ENCODE measurements at places on chromosomes 2 and 18.

- no peak for DNase-seq
Observed at GRCh38 chr2:136132825-136133155, 14.8 kb upstream of the CXCR4 start.

DNA sequence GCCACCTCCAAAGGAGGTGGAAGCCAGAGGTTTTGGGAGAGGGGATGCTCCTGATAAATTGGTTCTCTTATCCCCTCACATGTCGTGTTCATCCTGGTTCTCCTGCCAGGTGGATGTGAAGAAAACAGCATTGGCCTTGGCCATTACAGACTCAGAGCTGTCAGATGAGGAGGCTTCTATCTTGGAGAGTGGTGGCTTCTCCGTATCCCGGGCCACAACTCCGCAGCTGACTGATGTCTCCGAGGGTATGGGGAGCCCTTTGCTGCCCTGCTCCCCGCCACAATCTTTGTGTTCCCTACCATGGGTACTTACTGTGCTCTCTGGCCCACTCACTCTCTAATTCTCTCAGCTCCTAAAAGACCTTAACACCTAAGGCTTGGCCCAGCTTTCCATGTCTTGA lies 3.5 kb downstream of the RETREG2 start:
- DNase-seq, result no peak

DNA sequence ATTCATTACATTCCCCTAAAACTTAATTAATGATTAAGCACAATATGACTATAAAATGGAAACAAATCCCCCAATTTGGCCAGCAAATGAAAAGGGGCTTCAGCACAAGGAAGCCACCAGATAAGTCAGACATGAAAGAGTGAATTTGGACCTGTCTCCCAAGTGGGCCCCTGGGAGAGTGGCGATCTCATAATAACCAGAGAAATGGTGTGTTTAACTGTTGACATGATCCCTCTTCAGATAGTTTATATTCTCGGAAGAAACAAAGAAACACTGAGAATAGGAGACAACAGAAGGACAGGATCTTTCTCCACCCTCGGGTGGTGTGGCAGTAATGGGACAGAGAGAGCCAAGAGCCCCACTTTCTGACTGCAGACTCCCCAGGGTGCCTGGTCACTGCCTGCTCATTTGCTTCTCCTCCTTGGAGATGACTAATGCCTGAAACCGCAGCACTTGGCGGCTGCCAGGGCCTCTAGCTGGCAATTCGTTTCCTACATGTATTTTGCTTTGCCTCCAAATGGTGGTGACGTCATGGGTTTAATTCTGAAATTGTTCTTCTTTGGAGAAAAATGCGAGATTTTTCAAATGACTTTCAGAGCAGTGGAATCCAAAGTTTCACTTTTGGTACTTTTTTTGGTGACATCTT lies 46.4 kb upstream of the SPP2 start:
- peak; percentile 1 for DNase-seq

DNA sequence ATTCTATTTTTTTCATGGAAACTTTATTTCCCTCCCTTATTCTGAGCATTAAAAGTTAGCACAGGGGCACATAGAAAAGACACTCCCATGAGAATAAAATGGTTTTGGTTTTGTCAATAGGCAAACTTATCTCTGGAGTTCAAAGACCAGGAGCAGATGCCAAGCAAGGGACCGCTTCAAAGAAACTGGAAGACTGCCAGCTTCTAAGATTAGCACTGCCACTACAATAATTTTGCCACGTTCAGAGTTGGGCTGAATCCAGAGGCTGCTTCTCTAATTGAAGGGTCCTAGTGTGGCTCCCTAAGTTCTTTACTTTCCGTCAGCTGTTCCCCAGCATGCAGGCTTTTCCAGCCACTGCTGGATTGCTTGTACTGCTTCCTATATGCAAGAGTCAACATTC lies 681.0 kb upstream of the GCFC2 start:
- DNase-seq, result peak; percentile 35

GRCh38 chr2:83615511-83615910 lies 843.6 kb downstream of the SUCLG1 start:
- DNase-seq, result no peak

GRCh38 chr2:164717000-164717803 lies 95.9 kb upstream of the GRB14 start:
- DNase-seq, result no peak

DNA sequence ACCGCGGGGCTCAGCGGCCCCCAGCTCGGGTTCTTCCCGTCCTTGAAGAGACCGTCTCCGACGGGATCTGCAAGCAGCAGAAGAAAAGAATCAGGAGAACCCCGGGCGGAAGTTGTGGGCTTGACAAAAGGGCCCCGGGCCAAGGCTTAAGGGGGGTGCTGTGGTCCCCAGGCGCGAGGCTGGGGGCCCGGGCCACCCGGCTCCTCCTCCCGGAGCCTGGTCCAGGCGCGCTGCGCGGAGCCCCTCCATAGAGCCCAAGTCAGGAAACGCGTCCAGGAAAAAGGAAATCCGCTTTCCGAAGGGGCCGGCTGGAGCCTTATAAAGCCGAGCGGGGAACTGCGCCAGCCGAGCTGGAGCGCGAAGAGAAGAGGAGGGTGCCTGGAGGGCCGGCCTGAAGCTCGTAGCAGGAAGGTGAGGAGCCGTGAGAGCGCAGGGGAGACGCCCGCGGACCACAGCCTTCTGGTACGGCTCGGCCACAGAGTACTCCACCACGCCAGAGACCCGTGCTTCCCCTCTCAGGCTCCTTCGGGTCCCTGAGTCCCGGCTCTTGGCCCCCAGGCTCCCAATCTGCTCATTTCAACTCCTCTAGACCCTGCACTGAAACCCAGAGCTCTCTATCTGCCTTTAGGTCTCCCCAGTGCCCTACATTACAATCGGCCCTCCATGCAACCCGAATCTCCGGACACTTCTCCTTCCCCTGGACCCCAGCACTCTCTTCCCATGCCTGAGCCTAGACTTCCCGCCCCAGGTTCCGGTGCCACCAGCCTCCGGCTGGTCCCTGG lies 554 bp downstream of the FEV start:
- peak; percentile 18 for DNase-seq

- DNase-seq, result no peak
Observed at GRCh38 chr2:70510313-70510712, 43.3 kb downstream of the TGFA start.

- no peak for DNase-seq
Observed at GRCh38 chr2:2663401-2664036, 332.4 kb upstream of the MYT1L start.

- no peak for DNase-seq
Observed at GRCh38 chr2:53006980-53007379, 760.6 kb upstream of the CHAC2 start.

GRCh38 chr2:143390171-143390570 lies 261.0 kb downstream of the ARHGAP15 start:
- no peak for DNase-seq

- DNase-seq, result no peak
Observed at GRCh38 chr2:100213595-100213994, 71.2 kb upstream of the AFF3 start.

- DNase-seq, result no peak
Observed at GRCh38 chr2:3972377-3972776, 269.0 kb downstream of the DCDC2C start.

DNA sequence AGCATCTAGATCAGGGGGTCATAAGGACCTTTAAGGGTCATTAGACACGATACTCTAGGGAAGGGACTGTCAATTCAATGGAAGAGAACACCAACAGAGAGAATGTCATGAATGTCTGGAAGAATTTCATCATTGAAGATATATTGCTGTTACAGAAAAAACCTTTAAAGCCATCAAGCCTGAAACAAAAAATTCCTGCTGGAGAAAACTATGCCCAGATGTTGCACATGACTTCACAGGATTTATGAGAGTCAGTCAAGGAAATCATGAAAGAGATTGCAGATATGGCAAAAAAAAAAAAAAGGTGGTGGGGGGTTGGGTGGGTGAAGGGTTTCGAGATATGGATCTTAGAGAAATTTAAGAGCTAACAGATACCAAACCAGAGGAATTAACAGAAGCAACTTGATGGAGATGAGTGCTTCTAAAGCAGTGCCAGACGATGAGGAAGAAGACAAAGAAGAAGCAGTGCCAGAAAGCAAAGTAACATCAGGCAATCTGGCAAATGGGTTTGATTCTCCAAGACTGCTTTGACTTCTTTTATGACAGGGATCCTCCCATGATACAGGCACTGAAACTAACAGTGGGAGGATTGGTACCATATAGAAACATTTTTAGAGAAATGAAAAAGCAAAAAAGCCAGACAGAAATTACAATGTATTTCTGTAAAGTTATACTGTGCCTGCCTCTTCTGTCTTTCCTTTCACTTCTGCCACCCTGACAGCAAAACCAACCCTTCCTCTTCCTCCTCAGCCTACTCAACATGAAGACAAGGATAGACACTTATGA lies 28.5 kb downstream of the MAP4K3 start:
- DNase-seq, result no peak

DNA sequence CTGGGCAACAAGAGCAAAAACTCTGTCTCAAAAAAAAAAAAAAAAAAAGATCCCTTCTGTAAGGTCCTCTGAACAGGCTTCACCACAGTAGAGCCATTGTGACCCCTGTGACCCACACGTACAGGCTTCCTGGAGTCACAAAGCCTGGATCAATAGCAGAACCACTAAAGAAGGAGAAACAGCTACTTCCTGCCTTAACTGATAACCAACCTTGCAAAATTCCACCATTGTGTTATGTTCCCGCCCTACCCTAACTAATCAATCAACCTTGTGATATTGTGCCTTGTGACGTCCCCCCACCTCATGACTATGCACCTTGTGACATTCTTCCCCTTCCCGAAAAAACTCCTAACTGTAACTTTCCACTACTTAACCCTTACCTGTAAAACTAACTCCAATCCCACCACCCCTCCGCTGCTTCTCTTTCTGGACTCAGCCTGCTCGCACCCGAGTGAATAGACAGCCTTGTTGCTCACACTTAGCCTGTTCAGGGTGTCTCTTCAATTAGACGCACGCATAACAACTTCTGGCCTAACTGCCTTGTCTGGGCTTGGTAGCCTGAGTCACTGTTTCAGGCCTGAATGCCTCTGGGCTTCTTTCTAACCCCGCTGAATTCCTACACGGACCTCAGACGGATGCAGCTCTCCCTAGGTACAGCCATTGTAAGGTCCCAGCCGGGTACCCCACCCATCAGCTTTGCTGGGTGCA lies 13.9 kb downstream of the SCYGR8 start:
- DNase-seq, result no peak

- DNase-seq, result no peak
Observed at GRCh38 chr18:35513181-35513936, 15.6 kb upstream of the INO80C start.

DNA sequence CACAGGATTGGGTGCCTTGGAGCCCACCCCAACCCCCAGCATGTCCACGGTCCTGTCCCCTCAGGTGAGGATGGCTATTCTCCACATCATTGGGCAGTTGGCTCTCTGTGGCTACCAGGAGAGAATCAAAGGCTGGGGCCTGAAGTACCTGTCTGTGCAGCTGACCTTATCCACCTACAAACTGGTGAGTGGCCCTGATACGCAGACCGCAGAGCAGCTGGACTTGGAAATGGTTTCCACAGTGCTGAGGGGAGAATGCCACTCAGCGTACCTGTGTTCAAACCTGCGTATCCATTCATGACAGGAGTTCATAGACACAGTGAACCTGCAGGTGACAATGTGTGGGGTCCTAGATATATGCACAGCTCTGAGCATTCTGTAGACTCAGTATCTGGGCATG lies 21.6 kb downstream of the MROH2A start:
- no peak for DNase-seq

DNA sequence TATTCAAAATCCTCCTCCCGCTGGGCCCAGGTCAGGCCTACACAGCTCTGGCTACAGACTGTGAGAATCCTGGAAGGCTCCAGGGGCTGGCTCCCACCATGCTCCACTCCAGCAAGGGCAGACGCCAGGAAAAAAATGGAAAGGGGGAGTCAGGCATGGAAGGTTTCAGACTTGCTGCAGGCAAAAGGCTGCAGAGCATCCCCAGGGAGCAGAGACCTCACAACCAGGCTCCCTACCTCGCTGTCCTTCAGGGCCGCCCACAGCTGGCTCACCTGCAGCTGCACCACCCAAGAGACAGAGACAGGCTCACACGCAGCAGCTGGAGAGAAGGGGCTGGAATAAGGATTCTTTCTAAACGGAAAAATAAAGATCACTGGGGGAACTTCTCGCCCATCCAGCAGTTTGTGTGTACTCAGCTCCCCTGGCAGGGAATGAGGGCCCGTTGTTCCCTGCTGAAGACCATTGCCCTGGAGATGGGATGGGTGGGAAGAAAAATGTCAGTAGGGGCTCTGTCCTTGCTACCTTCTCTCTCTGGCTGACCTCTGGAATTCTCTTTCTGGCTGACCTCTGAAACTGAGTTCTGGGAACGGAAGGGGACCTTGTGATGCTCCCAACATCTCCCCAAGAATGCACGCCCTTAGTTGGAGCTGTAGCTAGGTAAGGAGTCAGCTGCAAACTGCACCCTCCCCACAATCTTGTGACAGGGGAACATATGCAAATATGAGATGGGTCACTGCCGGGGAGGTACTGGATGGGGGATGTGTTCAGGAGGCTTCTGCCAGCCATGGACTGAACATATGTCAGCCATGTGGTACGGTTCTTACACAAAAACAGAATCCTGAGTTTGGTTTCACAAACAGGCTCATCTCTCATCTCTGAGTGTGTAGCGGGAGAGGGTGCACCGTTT lies 34.5 kb downstream of the BCL2 start:
- no peak for DNase-seq

- no peak for DNase-seq
Observed at GRCh38 chr2:132797556-132797955, 127.6 kb upstream of the LYPD1 start.

GRCh38 chr2:217934321-217935131 lies 68.3 kb downstream of the TNS1 start:
- no peak for DNase-seq

- DNase-seq, result no peak
Observed at GRCh38 chr2:191065785-191066184, 51.8 kb upstream of the STAT1 start.

- DNase-seq, result peak; percentile 46
Observed at GRCh38 chr2:98149333-98149697, 62.3 kb downstream of the VWA3B start.

- peak; percentile 68 for DNase-seq
Observed at GRCh38 chr2:10161961-10162441, 39.5 kb downstream of the RRM2 start.

DNA sequence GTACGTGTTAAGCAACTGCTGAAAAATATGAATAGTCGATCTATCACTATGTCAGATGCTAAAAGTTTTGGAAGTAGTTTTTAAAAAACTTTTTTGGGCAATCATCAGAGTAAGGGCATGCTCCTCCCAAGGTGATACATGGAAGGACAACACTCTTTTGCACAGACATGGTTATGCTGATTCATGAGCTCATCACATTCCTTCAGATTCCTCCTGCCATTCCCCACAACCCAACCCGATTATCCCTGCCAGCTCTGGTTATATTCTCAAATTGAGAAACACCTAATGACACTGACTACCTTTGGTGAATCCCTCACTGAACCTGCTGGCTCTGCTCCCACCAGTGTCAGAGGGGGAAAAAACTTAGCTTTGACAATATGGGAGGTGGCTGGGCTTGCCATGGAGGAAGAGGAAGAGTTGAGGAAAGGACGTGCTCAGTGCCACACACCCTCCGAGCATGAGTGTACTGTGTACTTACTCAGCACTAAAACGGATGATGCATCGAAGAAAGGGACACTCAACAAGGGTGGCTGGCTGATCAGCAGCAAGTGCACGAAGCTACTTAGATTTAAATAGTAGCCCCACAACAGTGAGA lies 83.9 kb upstream of the RNU4ATAC start:
- DNase-seq, result no peak

GRCh38 chr2:96267159-96267971 lies 1.3 kb downstream of the CIAO1 start:
- DNase-seq, result no peak

GRCh38 chr2:12584338-12584737 lies 132.4 kb upstream of the TRIB2 start:
- DNase-seq, result no peak

- peak; percentile 22 for DNase-seq
Observed at GRCh38 chr18:47595831-47596501, 334.5 kb downstream of the SMAD2 start.

Data from NCI-H1092 treated with DMSO at 0.1 percent for 48 hours (cell line).